ENCODE measurements at places on chromosomes 3 and 15.

GRCh38 chr3:50324351-50325112 lies 2.0 kb upstream of the HYAL2 start:
- DNase-seq, result peak; percentile 76

GRCh38 chr3:138374573-138375134 lies 26.3 kb downstream of the MRAS start:
- DNase-seq, result no peak

DNA sequence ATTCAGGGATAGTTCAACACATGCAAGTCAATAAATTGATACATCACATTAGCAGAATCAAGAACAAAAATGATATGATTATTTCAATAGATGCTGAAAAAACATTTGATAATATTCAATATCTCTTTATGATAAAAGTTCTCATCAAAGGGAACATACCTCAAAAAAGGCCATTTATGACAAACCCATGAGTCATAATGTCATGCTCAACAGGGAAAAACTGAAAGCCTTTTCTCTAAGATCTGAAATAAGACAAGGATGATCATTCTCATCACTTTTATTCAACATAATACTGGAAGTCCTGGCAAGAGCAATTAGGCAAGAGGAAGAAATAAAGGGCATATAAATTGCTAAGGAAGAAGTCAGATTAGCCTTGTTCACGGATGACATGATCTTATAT lies 54.1 kb upstream of the TMEM158 start:
- DNase-seq, result peak; percentile 52

GRCh38 chr3:94252316-94252715 lies 189.5 kb downstream of the NSUN3 start:
- no peak for DNase-seq

DNA sequence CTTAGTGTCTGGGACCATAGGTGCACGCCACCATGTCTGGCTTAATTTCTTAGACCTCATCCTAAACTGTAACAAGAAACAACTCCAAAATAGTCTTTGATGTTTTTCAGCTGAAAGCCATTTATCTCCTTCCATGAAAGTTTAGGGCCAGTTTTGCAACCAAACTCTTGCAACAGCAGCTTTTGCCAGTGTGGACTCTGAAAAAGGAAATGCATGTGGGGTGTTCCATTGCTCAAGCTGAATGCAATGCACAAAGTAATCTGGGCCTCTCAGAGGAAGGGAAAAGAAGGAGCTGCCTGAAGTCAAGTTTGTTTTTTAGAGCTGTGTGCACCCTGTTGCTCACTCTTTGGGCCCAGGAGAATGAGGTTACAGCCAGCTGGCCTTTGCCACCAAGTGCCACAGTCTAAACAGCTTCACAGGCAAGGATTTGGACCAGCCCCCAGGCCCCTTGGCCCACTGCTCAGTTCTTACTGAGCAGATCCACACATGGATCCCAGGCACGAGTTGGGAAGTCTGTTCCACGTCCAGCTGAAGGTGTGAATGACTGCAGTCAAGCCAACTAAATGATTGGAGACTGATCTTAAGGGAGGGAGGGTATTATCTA lies 212.3 kb upstream of the LRRFIP2 start:
- no peak for DNase-seq
